Mesothelial cell of epicardium (in vitro differentiated cells): ENCODE measurements at places on chromosomes 5 and 9. TPM values are rescaled to one million over a fixed set of nuclear protein-coding genes. Genes with fewer than 3 reads are reported as not detected.

Gene PCDHGA4
- 0.86 to 1.2 TPM (median 1.1 TPM) in 3 replicates for total RNA-seq

Gene CNTNAP3B
- total RNA-seq = 5.2 to 5.6 TPM (median 5.6 TPM) in 3 replicates

Gene UNC5A
- total RNA-seq = 0.11 TPM in 1 of 3 replicates, not detected in the others

Gene IL5
- not detected in 3 replicates for total RNA-seq

Gene SREK1IP1
- total RNA-seq = 20.9 to 25.9 TPM (median 23.4 TPM) in 3 replicates

DNA sequence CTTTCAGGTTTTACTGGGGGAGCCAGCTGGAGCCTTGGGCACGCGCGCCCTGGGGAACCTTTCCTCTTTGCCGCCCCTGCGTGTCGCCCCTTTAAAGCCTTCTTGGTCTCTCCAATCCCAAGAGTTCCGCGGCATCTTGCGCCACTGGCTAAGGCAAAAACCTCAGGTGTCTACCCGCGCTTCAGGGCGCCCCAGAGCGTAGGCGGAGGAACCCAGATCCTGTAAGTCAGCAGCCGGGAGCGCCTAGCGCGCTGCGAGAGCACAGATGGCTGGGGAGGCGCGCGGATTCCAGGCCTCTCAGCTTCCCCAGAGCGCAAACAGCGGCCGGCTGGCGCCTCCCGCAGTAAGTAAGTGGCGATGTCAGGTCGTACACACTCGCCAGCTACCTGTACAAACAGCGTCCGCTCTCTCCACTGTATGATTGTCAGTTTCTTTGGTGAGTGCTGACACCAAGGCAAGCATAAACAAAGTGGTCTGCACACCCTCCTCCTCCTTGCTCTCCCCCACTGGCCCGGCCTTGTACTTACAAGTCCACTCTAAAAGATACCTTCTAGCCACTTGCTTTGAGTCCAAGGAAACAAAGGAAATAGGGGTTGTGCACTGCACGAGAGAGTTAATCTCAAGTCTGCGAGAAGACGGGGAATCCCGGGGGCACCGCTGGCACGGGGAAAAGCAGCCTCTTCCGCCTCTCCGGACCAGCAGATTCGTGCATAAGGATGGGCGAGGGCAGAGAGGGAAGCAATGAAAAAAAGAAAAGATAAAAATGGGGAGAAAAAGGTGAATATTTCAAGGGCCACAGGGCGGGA lies 2.9 kb downstream of the HTR1A start:
- DNase-seq = no peak

DNA sequence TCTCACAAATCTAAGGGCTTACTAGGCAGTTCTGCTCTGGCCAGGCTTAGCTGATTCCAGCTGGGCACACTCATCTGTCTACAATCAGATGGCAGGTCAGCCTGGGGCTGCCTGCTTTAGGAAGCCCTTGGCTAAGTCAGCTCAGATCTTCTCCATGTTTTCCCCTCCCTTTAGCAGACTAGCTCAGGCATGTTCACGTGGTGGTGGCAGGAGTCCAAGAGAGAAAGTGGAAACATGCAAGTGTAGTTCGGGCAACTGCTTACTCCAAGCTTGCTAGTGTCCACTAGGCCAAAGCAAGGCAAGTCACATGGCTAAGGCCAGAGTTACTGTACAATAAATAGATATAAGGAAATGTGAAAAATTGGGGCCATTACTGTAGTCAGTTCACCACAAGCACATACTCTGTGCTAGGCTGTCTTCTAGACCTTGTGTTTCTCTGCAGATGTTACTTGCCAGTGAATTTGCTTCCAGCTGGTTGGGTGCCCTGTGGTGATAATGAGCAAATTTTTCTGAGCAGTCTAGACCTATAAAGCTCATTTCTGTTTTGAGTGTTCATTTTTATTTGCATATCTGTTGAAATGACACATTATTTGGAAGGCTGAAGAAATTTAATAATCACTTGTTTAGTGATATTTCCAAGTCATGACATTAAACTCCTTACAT lies 38.3 kb downstream of the RECK start:
- DNase-seq = peak; percentile 27

GRCh38 chr5:135813758-135814157 lies 20.7 kb upstream of the SLC25A48 start:
- no peak for DNase-seq

GRCh38 chr5:15807871-15808270 lies 307.9 kb downstream of the FBXL7 start:
- no peak for DNase-seq

GRCh38 chr5:147818290-147818689 lies 13.2 kb downstream of the SPINK1 start:
- DNase-seq = no peak

GRCh38 chr9:13459071-13459470 lies 179.6 kb upstream of the MPDZ start:
- DNase-seq = no peak

DNA sequence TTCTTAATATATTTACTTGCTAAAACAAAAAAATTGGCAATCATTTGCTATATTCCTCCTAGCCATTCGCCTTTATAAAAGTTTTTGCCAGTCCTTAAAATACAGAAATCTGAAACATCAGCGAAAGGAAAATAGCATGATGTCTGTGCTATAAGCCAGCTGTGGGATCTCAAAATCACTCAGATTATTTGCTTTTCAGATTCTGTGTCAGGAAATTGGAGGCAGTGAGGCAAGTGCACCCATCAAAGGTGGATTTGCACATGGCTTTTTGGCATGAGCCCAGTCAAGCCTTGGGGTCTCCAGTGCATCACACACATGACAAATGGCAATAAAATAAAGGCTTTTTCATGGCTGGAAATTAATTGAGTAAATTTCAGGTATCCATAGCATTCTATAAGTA lies 196.8 kb upstream of the DAPK1 start:
- DNase-seq = no peak

- DNase-seq = no peak
Measured at GRCh38 chr5:72380492-72381274, 60.5 kb downstream of the PTCD2 start.

DNA sequence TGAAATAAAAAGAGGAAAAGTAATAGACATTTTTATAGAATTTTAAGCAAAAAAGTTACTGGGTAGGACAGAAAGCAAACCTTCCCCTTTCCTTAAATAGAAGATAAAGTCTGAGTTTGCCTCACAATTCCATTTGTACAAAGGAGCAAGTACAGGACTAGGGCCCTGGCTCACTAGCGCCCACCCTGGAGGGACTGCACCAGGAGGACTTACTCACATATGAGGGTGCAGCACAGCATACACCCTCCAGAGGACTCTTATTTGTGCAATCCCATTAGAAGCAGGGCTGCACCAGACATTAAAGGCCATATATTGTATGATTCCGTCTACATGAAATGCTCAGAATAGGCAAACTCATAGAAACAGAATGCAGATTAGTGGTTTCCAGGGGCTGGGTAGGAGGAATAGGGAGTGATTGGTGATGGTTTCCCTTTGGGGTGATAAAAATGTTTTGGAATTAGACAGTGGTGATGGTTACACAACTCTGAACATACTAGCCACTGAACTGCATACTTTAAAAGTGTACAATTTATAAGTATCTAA lies 4.5 kb downstream of the REEP5 start:
- DNase-seq = no peak

GRCh38 chr9:124054582-124055227 lies 43.1 kb downstream of the LHX2 start:
- no peak for DNase-seq

GRCh38 chr5:2023196-2023595 lies 140.5 kb upstream of the IRX4 start:
- no peak for DNase-seq

DNA sequence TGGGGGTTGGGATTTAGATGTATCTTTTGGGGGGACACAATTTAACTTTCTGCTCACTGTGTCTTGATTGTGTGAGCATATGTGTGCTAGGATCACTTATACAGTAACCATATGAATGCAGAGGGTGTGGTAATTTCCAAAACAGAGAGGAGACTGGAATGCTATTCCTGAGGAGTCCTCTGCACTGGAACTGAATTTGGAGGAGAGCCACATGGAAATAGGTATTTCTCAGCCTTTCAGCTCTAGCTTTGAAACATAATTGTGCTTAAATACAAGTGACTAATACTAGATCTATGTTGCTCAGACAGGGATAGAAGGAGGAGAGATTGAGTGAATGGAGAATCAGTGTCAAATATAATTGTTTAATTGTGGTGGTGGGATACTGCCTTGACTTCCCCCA lies 45.5 kb downstream of the FOCAD start:
- no peak for DNase-seq

DNA sequence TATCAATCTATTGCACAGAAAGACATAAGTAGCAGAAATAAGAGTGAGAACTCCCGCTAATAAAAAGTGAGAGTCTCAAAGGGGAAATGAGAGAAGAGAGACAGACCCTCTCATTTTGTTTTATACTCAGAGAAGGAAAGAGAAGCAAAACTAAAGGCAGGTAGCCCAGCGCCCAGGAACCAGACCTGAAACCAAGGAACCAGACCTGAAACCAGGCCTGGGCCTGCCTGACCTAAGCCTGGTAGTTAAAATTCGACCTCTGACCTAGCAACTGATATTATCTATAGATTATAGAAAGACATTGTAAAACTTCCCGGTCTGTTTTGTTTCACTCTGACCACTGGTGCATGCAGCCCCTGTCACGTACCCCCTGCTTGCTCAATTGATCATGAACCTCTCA lies 134.5 kb upstream of the SEMA6A start:
- DNase-seq = no peak

- DNase-seq = no peak
Measured at GRCh38 chr5:103541114-103541513, 21.5 kb downstream of the NUDT12 start.

GRCh38 chr5:68033961-68034571 lies 181.5 kb upstream of the PIK3R1 start:
- peak; percentile 69 for DNase-seq

DNA sequence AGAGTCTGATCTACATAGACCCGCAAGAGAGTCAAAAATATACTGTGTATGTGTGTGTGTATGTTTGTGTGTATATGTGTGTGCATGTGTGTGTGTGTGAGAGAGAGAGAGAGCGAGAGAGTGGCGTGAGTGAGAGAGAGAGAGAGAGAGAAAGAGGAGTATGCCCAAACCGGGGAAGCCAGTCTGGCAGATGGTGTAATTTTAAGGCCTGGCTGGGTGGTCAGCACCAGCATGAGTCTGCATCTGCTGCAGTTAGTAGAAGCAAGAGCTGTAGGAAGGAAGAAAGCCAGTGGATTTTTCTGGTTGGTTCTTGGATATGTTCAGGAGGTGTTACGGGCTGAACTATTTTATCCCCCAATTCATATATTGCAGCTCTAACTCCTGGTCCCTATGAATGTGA lies 75.2 kb downstream of the ACTBL2 start:
- no peak for DNase-seq
